Osteoblast (primary cell): ENCODE measurements at places on chromosomes 12 and 14. TPM values are rescaled to one million over a fixed set of nuclear protein-coding genes. Genes with fewer than 3 reads are reported as not detected.

Gene OR6C75
- not detected in 2 replicates for total RNA-seq

Gene TPPP2
- not detected in 2 replicates for total RNA-seq

Gene NID2
- 138 and 141 TPM in 2 replicates for total RNA-seq

Gene CBX5
- 37.1 and 37.6 TPM in 2 replicates for total RNA-seq

Gene GPR65
- total RNA-seq, result under 0.01 TPM in 2 replicates

Gene SLC17A8
- total RNA-seq, result not detected in 2 replicates

Gene OTOGL
- total RNA-seq, result 0.36 and 0.59 TPM in 2 replicates

Gene A2ML1
- under 0.01 TPM in 1 of 2 replicates, not detected in the other for total RNA-seq

Gene SERPINA5
- total RNA-seq, result 0.36 and 0.59 TPM in 2 replicates

Gene CARMIL3
- total RNA-seq, result not detected in 2 replicates

Gene PIK3C2G
- not detected in 2 replicates for total RNA-seq

Gene ASPG
- total RNA-seq, result under 0.01 TPM in 1 of 2 replicates, not detected in the other
